Stimulated activated CD4-positive, alpha-beta T cell treated with anti-CD3 and anti-CD28 coated beads, Interleukin-12 subunit alpha, Interleukin-12 subunit beta, amount 100 ng/mL, for 4 hours (primary cell): ENCODE measurements at places on chromosomes 2 and 18.

GRCh38 chr2:236073246-236073645, 94.9 kb downstream of the GBX2 start:
- no peak for DNase-seq

- no peak for DNase-seq
These were observed 83.1 kb downstream of the NBEAL1 start for GRCh38 chr2:203097735-203098134.

DNA sequence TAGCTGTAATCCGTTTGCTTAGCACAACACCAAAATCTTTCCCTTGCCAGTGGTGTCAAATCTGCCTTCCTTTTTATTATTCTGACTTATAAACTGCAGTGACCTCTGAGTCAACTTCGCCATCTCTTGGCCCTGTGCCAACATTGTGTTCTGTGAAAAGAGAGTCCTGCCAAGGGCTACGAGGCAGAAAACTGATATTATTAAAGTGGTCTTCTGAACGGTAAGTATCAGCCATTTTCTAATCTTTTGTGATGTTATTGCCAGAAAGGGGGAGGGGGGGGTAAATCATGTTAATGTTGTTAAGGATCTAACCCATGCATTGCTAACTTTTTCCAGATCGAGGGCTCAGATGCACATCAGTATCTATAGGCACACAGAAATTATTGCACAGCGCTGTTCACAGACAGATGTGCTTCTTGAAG, 121.5 kb upstream of the LTBP1 start:
- DNase-seq: no peak

DNA sequence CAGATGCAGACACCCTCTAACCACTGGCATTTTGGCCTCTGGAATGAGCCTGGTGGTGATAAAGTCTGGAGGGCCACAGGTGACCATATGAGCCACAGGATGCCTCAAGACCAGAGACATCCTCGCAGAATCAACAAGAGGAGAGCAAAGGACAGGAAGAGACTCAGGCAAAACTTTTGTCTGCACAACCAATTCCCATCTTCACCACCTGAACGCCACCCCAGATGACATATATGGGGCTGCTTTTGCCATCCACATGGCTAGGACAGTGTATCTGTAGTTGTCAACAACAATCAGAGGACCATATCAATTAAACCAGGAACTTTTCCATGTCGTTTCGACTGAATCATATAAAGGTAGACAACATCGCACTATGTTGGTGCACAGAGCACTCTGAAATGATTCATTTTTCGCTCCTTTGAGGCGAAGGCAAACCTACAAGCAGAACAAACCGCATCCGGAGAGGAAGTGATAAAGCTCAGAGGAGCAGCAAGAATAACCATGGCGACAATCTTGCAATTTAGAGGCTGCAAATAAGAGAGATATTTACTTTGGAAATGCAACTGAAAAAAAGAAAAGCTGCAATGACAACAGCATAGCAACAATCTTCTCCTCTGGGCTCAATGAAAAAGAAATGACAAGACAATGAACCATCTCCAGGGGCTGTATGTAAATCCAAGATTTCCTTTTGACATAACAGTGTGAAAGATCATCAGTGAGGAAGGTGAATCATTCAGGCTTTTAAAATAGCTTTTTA, 204.5 kb downstream of the ARL4C start:
- peak; percentile 28 for DNase-seq

DNA sequence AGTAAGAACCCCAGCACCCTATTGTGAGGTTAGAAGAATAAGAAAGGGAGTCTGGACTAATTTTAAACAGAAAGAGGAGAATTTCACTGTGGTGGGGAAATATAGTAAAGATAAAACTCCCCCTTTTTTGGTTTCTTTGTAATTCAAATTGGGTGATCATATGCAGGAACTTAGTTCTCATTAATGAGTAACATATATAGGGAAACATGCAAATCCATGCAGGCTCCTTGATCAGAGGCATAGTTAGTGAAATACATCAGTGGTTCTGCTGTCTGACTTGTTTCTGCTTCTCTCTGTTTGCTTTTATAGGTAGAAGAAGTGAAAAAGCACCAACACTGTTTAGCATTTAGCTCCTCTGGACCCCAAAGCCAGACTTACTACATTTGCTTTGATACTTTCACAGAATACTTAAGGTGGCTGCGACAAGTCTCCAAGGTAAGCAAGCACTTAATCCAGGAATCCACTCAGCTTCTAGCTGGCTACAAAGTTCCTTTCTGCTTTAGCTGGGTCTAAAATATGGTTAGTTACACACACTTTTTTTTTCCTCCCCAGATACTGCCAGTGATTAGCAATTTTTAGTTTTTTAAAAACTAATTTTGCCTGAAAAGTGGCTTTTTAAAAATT, 123.2 kb downstream of the PHLPP1 start:
- DNase-seq: no peak
